ENCODE measurements at places on chromosomes 6 and 20.
A peak's percentile ranks its signal among the peaks of the same experiment; 100 is the strongest.

DNA sequence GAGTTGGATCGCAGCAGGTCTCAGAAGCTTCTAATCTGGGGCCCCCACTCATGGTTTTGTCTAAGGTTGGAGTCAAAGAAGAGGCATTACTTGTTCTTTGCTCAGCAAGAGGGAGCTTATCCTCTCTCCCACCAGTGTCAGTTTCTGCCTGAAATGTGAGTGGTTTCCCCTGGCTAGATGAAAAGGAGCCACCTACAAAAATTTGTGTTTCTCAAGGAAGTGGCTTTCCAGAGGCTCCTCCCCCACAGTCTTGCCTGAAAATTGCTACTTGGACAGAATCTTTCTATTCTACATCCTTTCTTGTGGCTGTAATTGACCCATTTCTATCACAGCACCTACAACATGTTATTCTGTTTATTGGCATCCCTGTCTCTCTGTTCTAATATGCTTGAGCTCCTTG lies 37.9 kb downstream of the SCML4 start:
- no peak for DNase-seq

DNA sequence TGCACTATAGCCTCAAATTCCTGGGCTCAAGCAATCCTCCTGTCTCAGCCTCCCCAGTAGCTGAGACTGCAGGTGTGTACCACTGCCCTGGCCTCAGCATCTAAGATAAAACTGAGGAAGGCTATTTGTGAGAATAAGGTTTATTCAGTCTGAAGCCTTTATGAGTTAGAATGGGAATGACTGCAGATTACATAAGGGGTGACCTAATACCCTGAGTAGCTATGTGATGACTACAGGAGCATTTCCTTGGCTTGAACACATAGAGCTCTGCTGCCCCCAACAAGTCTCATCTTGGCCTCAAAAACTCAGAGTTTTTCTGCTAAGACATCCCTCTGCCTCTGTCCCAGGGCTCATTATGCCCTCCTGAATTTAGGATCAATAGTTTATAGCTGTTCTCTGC lies 7.6 kb downstream of the GSS start:
- no peak for DNase-seq

GRCh38 chr6:73624896-73625295 lies 28.9 kb downstream of the SLC17A5 start:
- no peak for DNase-seq

GRCh38 chr20:823574-823902 lies 10.0 kb upstream of the FAM110A start:
- no peak for DNase-seq

DNA sequence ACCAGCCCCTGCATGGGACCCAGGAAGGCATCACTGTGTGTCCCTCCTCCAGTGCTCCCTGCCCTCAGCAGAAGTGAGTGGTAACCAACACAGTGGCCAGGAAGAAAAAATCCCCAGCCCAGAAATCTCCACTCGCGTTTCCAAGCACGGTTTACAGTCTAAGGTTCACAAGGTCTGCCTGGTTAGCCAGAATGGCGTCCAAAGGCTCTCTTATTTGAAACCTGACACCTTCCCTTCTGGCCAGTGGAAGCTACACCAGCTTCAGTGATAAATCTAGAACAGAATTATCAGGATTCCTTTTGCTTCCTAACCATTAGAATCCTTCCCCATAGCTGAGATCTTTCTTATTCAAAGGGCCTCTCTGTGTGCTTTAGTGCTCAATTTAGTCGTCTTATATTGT lies 9.2 kb downstream of the LY86 start:
- no peak for DNase-seq

DNA sequence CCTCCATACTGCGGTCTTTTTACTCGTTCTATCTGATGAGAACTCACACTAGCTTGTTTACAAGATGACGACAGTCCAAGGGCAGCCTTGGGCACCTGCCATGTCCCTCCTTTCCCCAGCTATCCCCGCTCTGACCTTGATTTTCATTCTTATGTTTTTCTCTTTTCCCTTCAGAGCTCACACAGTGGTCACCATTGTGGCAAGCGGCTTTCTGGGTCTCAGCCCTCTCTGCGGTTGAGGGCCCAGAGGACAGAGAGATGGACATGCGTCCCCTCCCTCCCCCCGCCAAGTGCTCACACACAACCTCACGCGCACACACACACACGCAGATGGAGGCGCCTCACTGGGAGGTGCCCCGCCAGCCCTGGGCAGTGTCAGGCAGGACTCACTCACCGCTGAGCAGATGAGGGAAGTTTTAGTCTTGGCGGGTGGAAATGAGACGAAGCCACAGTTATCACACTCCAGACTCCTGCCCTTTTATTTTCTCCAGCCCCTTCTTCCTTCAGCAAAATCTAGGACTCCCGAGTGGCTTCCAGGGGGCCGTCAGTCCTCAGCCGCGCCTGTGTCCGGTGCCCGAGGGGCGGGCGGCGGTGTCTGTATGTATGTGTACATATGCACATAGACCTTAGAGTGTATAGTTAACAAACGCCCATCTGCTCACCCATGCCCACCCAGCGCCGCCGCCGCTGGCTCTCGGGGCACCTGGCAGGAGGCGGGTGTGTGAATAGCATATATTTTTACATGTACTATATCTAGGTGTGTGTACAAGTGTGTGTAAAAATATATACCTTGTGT lies 13.8 kb upstream of the MYL9 start:
- no peak for DNase-seq

- DNase-seq = no peak
These were observed 418.7 kb downstream of the CBLN4 start for GRCh38 chr20:55586610-55587009.

DNA sequence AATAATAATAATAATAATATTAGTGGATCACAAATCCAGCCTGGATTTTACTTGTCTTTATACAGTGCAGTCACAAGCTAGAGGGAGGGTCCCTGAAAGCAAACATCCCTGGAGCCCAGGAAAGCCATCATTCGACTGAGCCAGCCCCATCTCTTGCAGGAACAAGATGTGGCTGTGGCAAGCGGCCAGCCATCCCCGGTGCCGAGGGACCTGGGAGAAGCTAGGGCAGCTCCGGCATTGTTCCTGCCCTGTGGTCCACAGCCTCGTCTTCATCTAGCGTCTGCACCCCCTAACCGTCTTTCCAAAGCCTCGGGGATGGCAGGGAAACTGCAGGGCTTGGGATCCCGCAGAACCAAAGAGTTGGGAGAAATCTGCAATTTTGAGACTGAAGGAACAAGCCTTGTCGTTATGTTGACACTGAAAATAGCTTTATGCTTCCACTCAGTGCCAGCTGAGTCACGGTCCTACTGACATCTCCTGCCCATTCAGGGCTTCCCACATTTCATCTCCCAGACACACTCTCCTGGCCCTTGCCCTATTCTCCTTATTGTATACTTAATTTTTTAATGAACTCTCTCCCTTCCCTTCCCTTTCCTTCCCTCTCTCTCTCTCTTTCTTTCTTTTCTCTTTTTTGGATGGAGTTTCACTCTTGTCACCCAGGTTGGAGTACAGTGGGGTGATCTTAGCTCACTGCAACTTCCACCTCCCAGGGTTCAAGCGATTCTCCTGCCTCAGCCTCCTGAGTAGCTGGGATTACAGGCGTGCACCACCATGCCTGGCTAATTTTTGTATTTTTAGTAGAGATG lies 62.5 kb upstream of the ZNFX1 start:
- no peak for DNase-seq

DNA sequence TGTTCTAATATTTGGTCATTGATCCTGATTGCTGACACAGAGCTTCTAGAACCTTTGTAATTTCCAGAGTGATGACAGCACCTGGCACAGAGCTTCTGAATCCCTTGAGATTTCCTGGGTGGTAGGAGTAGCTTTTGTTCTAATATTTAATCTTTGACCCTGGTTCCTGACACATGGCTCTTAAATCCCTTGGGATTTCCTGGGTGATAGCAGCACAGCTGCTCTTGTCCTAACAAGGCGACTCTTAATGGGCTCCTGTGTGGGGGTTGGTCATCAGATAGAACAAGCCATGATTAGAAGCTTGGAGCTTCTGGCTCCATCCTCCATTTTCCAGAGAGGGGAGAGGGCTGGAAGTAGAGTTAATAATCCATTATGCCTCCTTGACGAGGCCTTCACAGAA lies 18.4 kb downstream of the GMPR start:
- DNase-seq = no peak

DNA sequence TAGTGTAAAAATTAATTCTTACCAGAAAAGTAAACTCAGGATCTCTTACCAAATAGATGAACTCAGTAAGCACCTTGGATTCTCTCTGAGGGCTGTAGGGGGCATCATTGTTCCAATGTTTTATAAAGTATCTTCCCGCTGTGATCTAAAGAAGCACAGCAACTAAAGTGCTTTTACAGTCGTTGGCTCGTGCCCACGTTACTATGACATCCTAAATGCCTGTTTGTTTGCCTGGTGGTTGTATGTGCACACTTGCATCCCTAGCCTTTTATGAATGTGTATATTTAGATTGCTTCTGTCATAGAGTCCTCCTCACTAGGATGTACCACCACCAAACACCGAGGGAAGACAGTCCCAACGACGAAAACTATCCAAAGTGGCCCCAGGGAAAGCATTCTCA lies 34.5 kb downstream of the SLX4IP start:
- DNase-seq = peak; percentile 67

DNA sequence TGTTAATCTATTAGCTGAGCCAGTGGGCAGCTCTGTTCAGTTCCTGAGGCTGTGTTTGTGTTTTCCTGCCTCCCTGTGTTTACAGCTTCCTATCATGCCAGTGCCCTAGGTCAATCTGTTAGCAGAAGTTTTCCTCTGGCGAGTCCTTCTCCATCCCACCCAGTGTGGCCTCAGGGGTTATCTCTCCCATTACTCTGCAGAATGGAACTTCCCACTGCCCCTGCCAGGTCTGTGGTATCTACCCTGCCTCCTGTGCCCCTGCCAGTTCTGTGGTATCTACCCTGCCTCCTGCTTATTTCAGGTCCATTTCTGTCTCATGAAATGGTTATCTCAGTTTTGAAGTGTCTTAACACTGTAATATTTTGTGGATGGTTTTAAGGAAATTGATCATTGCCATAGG lies 63.1 kb downstream of the SLX4IP start:
- peak; percentile 17 for DNase-seq

- no peak for DNase-seq
These were observed 23.6 kb downstream of the COL11A2 start for GRCh38 chr6:33168639-33169038.

DNA sequence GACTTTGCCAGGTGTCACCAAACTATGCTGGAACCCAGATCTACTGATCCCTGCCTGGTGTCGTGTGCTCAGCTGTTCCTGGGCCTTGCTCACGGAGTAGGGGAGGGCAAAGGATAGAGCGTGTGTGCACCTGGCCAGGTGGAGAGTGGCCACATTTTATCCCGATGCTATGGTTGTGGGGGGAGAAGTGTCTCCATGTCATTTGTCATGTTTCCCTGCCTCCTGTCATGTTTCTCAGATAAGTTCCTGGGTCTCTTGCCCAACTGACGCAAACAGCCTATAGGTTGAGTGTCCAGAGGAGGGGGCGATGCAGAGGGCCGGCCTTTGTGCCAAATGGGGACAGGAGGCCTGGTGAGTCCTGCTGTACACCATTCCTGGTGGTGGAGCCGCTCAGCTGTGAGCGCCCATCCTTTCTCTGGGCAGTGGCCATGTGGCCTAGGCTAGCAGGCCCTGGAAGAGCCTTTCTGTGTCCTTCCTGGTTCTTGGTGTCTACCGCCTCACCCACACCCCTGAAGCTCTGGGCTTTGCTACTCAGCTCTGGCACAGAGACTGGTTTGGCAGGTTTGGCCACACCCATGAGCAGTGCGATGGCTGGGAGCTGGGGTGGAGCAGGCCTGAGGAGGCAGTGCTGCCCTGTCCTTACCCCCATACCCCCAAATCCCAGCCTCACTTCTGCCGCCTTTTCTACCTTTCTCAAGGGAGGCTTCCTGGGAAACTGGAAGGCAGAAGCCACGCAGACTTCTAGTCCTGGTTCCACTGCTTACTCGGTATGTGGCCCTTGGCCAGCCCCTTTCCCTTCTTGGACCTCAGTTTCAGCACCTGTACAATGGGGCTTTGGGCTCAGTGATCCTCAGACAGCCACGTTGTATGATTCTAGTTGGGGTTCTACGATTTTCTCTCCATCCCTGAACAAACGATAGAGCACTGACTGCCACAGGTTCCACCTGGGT lies 32.3 kb upstream of the EPB41L1 start:
- DNase-seq = no peak

- DNase-seq = no peak
These were observed 900.0 kb downstream of the KIF16B start for GRCh38 chr20:15673206-15673605.

DNA sequence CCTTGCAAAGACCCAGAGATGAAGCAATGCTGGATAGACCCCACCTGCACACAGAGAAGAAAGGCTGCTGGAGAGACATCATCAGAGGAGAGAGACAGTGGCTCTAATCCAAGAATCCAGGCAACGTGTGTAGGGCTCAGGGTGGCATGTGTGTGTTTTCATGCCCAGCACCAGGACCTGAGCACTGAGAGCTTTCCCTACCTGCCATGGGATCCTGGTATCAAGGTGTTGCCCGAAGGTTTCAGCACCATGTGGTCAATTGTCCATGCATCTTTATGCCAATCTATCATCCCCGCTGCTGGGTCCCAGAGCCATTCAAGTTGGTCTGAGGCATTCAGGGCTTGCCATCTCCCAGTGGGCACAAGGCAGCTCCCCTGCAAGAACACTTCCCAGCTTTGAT lies 7.5 kb upstream of the CD93 start:
- DNase-seq = no peak

DNA sequence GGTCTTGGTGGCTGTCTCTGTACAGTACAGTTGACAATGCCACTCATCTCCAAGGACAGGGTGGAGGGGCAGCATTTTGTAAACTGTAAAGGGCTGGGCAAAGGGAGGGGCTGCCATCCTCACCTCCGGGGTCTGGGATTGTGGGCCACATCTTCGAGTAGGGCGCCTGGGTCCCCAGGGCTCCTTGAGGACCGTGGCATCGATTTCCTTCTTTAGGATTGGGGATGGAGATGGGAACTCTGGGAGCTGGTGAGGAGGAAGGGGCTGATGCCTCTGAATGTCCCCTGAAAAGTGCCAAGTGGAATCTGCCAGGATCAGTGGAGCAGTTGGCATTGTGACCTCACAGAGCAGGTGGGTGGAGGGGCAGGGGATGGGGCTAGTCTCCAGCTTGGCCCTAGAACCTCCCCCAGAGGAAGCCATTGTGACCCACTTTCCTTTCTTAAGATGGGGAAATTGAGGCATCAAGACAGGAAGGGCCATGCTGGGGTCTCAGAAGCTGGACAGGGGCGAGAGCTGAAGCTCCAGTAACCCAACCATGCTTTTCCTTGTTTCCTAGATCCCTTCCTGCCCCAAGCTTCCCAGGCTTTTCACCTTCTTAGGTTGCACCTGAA lies at the start of gene SUN5:
Gene SUN5, minus strand, starts transcription at position 293 of the 611 bp plus-strand sequence. Its CDS starts 93 bp downstream, at position 200.
- no peak for DNase-seq

All from GDM1 (cell line).